ENCODE measurements at places on chromosomes 4 and X.

GRCh38 chrX:154516656-154517100 is 646 bp upstream of the FAM3A start:
- DNase-seq: no peak

- DNase-seq: no peak
These were observed 32.1 kb downstream of the GATB start for GRCh38 chr4:151728679-151729078.

DNA sequence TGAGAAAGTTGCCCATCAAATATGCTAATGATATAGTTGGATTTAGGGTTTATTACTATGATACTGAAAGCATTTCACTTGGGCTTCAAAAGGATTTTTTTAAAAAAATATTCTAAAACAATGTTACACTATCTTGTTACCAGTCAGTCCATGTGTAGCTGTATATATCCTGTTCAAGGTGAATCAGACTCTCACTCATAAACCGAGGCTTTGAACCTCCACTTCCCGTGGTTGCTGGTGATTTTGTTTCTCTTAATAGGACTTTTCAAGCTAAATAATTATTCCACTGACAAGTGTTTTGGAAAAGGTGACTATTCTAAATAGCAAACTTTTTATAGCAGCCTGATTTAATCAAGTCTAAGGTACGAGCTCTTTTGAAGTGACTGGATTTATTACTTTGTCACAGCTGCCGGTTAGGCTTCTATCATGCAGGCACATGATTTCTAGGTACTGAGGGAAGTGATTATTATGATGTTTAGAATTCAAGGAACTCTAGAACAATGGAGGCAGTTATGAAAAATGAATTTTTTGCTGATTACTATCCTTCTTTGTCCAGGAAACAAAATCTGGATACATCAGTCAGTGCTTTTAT is 287.7 kb downstream of the KCTD8 start:
- no peak for DNase-seq

DNA sequence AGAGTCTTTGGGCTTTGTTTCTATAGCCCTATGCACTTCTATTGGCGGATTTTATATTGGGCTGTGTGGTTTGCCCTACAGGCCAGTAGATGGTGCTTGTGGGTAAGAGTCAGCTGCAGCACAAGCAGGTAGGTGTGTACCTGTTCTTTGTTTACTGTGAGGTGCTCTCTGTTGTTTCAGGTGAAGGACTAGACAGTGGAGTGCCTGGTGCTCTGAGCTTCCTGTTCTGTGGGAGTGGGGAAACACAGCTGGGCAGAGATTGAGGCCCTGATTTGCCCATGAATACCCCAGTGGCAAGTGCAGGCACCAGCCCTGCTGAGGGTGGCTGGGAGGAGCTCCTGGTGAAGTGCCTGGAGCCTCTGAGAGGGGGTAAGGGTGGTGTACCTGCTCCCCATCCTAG is 26.3 kb upstream of the UCP1 start:
- DNase-seq: no peak

GRCh38 chr4:30600246-30601017 is 119.7 kb upstream of the PCDH7 start:
- no peak for DNase-seq

DNA sequence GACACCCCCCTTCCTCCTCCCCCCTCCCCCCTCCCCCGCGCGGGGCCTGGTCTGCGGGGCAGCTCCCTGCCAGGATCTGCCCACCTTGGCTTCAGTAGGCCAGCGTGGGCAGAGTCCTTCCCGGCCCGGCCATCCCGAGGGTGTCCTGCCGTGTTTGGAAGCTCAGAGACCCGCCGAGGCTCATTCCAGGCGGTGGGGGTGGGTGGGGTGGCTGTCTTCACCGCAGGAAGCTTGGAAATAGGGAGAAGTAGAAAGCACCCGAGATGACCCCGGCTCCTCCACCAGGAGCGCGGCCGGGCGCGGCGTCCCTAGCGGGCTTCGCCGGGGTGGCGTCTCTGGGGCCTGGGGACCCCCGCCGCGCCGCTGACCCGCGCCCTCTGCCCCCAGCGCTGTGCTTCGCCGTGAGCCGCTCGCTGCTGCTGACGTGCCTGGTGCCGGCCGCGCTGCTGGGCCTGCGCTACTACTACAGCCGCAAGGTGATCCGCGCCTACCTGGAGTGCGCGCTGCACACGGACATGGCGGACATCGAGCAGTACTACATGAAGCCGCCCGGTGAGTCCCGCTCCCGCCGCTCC is 1.6 kb downstream of the NAT8L start:
- no peak for DNase-seq

DNA sequence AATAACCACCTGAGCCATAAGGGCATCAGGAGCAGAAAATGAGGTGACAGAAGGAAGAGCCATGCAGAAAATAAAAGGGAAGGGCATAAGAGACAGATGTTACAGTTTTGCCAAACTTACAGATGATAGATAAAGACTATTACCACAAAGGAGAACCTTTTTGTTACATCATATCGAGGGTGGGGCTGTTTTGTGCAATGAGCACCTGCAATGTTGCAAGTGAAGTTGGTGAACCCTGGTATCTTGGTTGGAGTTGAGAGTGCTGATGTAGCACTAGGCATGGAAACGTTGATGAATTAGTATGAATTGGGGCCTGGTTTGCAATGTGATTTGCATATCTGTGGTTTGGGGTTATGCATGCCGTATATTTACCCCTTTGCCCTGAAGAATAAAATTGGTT is 119.8 kb upstream of the TEX13D start:
- no peak for DNase-seq

DNA sequence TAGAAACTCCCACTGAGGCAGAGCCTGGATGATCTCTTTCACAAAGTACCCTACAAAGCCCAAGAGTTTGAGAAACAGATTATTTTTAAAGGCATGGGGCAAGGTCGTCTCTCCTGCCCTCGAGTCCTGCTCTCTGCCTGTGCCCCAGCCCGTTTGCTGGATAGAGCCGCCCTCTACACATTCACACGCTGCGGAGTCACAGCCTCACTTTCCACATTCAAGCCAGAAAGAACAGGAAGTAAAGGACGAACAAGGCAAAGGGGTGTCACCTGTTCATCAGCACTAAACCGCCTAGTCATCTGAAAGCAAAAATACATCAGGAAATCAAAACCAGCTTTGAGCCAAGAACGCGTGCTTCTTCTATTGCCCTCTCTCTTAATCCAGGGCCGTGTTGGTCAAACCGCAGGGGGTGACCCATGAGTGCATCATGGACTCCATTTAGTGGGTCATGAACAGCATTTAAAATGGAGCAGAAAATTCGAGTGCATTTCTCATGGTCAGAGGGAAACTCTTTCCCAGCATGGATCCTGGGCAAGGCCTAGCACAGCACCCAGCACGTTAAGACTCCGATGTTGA is 83.4 kb downstream of the PHKA2 start:
- no peak for DNase-seq

GRCh38 chr4:2835978-2836377 is 7.7 kb upstream of the ADD1 start:
- DNase-seq: no peak

GRCh38 chrX:78747971-78748370 is 451 bp downstream of the LPAR4 start:
- DNase-seq: no peak

All from stimulated activated CD4-positive, alpha-beta T cell treated with anti-CD3 and anti-CD28 coated beads, Interleukin-12 subunit alpha, Interleukin-12 subunit beta, amount 100 ng/mL, for 24 hours (primary cell).